ENCODE measurements at places on chromosomes 7 and 10.

- DNase-seq = no peak
These were observed 2.0 kb upstream of the NFKB2 start for GRCh38 chr10:102393411-102394078.

DNA sequence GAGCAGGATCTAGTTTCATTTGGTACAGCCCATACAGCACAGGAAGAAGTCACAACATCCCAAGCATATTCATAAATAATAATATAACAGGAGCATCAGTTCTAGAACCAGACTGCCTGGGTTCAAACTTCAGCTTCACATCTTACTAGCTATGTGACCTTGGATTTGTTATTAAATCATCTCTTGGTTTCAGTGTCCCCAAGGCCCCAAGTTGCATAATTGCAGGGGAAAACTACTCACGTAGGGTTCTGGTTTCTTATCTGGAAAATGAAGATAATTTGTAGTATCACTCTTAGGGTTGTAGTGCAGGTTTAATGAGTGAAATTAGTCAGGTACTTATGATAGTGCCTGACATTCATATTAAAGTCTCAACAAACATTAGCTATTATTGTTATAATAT, 5.5 kb upstream of the IQUB start:
- no peak for DNase-seq

- DNase-seq = no peak
These were observed 539.2 kb downstream of the HTR7 start for GRCh38 chr10:90318659-90319058.

- no peak for DNase-seq
These were observed 74.4 kb upstream of the STK17A start for GRCh38 chr7:43508461-43508860.

- peak; percentile 22 for DNase-seq
These were observed 92.6 kb downstream of the POLL start for GRCh38 chr10:101495324-101495925.

DNA sequence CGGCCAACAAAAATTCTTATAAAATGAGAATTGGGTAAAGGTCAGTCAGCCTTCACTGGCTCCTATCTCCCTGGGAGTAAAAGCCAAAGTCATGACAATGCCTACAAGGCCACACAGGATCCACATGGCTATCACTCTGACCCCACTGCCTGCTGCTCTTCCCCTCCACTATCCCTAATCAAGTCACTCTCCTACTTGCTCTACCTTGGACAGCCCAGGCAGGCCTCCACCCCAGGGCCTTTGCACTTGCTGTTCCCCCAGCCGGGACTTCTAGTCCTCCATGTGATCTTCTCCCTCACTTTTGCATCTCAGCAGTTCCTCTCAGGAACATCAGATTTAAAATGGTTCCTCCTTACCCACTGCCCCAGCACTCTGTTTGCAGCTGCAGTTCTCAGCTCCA, 50.6 kb downstream of the PRR15 start:
- DNase-seq = no peak

- DNase-seq = no peak
These were observed 34.0 kb downstream of the LYZL1 start for GRCh38 chr10:29322918-29323317.

GRCh38 chr10:23994459-23995046, 214.4 kb upstream of the KIAA1217 start:
- DNase-seq = peak; percentile 60

DNA sequence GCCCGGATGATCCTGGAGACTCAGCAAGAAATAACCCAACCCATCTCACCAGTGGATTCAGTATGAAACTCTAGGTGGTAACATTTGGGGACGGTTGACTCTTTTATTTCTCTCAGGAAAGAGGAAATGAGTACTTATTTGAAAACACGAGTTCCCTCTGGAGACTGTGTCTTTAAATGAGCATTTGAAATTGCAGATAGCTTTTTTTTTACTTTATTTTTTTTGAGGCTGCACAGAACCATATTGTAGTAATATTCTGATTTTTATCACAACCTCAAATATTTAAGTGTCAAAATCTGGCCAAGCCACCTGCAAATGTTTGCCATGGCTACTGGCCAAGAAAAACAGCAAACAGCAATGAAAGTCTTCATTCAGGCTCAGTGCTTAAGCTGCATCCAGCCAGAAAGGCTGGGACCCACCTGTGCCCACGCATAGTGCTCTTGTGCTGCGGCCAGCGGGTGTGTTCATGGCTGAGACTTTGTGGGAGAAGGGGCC, 160.8 kb downstream of the CREB5 start:
- no peak for DNase-seq

DNA sequence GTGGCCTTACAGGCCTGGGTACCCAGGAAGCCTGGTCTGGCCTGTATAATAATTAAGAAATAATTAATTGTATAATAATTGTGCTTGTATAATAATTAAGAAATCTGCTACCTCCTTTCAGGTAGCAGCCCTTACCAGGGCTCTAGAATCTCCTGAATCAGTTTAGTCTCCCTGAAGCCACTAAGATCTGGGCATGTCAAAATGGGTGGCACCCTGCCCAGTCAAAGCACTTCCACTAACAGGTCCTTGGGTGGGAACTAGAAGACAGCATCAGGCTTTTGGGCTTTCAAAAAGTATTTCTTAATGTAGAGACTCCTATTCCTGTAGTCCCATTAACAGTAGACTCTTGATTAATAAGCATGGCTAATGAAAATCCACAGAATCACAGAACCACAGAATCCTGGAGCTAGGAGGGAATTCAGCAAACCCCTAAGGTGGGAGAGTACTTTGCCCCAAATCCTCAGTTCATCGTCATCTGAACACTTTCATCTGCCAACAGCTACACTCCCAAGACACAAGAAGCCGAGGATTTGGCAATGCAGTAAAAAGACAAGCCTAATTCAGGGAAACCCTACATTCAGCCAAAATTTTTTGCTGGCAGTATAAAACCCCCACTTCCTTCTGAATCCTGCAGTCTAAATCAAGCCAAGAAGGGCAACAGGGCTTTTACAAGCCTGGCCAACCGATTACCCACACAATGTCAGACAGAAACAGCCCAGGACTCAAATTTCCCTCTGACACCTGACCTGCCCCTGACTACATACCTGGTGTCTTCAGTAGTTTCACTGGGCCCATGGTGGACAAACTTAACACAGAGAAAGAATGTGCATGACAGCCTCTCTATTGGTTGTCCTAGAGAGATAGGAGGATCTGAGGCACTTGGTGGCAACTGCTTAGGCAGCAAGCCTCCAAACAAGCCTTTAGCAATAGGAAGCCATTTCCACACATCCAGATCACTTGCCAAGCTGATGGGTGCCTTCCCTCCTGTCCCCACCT, 5.9 kb upstream of the IL6 start:
- no peak for DNase-seq

GRCh38 chr7:15199482-15199881, 296.9 kb upstream of the DGKB start:
- no peak for DNase-seq

- no peak for DNase-seq
These were observed 95.8 kb downstream of the PARD3 start for GRCh38 chr10:34719328-34719727.

DNA sequence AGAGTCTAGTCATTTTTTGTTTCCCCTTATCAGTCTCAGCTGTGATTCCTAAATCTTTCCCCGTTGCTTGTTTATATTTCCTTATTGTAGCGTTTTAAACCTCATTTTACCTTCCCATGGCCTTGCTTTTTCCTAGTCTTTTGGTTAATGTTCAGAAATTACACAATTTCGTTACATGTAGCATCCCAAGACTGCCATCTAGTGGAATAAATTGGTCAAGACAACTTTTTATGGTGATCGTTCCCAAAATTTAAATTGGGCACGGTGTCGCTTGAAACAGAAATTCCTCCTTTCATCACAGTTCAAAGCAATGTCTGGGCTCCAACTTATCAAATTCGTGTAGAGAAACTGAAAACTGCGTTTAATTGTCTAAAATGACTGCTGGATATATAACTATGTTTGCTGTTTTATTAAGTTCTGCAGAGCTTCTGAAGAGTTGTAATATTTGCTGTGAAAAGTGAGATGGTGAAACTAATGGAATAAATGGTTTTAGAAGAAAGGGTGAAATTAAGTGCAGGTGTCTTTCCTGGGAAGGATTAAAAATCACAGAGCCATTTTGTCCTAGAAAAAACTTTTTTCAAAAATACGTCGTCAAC, 370.2 kb downstream of the PHF14 start:
- peak; percentile 22 for DNase-seq

- peak; percentile 24 for DNase-seq
These were observed 28.7 kb downstream of the FRMD4A start for GRCh38 chr10:14302035-14302434.

GRCh38 chr10:74816824-74817498, 9.4 kb upstream of the KAT6B start:
- DNase-seq = no peak

DNA sequence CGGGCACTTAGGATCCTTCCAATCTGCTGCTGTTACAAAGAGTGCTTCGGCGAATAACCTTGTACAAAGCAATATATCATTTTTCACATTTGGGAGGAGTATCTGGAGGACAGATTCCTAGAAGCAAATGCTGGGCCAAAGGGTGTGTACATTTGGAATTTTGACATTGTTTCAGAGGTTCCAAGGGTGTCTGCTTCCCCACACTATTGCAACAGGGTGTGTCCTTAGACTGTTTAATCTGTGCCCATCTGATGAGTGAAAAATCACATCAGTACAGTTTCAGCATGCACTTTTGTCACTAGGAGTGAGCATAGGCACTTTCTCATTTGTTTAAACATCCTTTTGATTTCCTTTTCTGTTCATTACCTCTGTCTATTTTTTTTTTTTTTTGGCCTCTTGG, 8.6 kb upstream of the ELFN1 start:
- no peak for DNase-seq

DNA sequence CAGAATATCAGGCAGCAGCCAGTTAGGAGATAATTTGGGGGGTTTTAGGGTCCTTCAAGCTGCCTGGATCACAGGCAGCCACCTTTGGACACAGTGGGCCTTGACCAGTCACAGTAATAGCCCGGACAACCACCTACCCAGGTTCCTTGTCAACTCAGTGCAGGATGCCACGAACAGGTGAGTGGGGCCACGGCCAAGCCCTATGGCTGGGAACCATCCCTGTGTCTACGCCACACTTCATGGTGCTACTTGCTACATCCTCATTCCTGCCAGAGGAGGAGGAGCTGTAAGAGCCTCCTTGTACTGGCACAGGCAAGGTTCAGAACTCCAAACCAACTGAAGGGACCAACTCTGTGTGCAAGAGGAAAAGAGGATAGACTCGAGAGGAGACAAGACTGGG, 19.9 kb downstream of the ITPRIP start:
- no peak for DNase-seq

- DNase-seq = no peak
These were observed 230.7 kb downstream of the VTI1A start for GRCh38 chr10:112677689-112678088.

- DNase-seq = no peak
These were observed 38.9 kb upstream of the GDF10 start for GRCh38 chr10:47261121-47261520.

DNA sequence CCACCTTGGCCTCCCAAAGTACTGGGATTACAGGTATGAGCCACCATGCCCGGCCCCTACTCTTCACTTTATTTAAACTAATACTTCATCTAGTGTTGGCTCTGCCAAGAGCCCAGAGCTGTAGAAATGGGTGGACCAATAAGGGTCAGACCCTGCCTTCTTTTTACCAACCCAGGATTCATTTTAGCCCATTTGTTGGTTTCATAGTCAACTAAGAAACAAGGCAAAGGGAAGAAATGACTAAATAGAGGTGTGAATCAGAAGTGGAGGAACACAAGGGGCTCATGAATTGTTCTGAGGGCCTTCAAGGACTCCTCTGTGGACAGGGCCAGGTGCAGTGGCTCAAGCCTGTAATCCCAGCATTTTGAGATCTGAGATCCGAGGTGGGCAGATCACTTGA, 1.1 kb downstream of the ANKRD2 start:
- no peak for DNase-seq

DNA sequence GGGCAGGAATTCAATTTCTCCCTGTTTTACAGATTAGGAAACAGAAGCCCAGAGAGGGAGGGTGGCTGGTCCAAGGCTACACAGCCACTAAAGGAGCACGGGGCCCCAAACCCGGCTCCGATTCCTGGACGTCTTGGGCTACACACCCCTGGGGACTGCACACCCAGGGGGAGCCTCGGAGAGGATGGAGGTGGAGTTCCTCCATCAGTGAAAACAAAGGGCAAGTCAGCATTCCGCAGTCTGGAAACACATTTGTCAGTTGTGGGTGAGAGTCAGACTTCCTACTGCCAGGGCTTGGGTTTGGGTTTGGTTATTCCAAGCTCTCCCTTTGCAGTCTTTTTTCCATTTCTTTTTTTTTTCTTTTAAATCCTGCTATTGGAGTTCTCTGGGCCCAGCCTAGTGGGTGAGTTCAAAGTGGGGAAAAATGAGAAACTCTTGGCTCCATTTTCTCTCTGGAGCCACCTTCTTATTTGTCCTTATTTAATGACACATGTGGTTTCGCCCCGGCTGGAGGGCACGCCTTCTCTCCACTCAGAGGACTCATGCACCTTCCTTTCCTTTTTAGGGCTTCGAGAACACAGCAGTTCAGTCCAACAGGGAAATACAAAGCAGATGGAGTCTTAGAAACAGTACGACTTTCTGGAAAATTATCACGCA, 59.9 kb upstream of the AQP1 start:
- no peak for DNase-seq

DNA sequence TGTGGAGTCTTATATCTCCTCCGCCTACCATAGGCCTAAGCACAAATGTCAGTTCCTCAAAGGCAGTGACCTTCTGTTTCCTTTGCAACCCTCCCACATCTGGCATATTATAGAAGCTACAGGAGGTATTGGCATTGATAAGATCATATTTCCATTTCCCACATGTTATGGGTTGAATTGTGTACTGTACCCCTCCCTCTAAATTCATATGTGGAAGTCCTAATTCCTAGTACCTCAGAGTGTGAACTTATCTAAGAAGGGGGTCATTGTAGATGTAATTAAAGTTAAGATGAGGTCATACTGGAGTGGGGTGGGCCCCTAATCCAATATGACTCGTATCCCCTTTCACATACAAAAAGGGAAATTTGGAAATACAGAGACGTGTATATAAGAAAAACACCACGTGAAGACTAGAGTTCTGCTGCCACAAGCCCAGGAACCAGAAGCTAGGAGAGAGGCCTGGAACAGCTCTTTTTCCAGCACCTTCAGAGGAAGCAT, 6.1 kb upstream of the LAMB4 start:
- no peak for DNase-seq

- DNase-seq = no peak
These were observed 109.8 kb upstream of the WNT16 start for GRCh38 chr7:121219026-121219425.

GRCh38 chr7:38881947-38882684, 26.9 kb downstream of the VPS41 start:
- DNase-seq = peak; percentile 27

DNA sequence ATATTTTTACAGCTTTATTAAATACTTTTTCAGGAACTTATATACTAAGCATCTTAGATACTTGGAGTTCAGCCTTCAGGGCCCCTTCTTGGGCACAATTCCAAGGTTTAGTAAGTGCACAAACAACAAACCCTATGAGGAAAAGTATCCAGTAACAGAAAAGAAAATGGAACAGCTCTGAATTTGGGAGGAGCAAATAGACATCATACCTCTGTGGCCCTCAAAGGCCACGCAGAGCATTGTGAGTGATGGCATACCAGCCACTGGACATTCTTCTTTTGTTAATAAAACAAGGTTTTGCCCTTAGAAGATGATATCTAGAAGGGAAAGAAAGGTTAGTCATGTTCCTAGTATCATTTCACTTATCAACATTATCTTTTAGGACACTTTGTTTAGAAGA, 46.0 kb downstream of the ST7 start:
- DNase-seq = no peak
